ENCODE measurements at places on chromosomes 1 and 21.

DNA sequence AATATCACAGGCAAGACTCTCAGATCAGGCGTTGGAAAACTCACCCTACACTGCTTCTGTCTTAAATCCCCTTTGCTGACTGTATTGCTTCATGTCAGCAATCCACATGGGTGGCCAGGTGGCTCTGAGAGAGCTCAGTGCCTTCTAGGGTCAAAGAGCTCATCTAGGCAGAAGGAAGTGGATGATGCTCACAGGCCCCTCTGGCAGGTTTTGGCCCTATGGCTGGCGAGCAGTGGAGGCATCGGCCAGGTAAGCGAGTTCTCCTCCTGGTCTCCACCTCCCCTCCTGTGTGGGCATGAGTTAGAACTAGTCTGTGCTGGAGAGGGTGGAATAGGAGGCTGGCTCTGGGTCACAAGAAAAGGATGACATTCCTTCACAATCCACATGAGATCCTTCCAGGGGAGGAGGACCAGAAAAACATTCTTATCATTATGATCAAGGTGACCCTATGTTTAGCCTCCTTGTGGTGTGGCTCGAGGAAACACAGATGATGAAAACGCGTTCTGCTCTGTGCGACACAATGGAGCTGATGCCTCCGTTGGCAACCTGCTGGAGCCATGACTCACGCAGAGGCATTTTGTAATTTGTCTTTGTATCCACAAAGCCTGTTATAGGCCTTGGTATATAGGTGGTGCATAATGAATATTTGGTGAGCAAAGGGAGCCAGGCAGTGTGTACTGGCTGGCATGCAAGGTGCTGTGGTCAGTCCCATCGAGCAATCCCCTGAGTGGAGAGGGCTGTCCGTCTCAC is 264.6 kb upstream of the RAB4A start:
- no peak for DNase-seq

GRCh38 chr1:37175666-37176215 is 141.4 kb upstream of the GRIK3 start:
- DNase-seq, result no peak

DNA sequence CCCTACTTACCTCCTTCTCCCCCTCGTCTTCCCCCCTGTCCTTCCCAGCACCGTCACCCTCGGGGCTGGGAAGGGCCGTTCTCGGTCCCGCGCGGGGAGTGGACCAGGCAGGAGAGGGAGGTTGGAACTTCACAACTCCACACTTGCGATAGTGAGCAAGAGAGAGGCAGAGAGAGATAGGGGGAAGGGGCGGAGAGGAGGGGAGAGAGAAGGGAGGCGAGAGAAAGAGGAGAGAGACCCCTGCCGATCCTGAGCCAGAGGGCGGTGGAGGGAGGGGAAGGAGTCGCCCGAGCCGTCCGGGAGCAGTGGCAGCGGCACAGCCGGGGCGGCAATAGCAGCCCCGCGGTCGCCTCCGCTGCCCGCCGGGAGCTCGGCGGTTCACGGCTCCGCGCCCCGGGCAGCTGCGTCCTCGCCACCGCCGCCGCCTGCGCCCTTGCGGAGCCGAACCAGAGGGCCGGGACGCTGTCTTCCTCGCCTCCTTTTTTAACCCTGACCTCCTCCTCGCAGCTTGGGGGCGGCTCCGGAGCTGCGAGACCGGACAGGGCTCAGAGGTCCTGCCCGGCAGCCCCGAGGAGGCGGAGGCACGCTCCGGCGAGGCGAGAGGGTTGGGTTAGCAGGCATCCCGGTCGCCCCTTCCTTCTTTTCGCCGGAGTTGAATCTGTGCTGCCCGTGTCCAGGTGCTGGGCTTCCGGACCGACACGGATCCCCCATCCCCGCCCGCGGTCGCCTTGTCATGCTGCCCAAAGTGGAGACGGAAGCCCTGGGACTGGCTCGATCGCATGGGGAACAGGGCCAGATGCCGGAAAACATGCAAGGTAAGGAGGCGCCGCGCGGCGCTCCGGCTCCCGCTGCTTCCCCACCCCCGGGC is 11.7 kb downstream of the NR5A2 start:
- DNase-seq, result no peak

DNA sequence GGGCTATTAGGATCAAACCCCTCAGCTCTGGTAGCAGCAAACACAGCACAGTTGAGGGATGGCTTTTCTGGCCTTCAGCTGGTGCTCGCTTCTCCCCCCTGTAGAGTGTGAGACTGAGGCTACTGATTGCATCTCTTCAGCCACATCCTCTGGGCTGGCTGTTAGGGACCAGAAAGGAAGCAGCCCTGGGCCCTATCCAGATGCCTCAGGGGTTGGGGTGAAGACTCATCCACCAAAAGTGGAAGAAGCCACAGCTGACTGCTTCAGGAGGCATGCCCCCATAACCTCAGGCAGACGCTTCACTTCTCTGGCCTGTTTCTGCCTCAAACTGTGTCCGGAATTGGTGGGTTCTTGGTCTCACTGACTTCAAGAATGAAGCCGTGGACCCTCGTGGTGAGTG is 6.2 kb upstream of the TMEM200B start:
- no peak for DNase-seq

- no peak for DNase-seq
Observed at GRCh38 chr1:34292472-34292871, 115.8 kb downstream of the C1orf94 start.

- DNase-seq, result no peak
Observed at GRCh38 chr1:179824265-179824664, 53.3 kb downstream of the TOR1AIP2 start.

DNA sequence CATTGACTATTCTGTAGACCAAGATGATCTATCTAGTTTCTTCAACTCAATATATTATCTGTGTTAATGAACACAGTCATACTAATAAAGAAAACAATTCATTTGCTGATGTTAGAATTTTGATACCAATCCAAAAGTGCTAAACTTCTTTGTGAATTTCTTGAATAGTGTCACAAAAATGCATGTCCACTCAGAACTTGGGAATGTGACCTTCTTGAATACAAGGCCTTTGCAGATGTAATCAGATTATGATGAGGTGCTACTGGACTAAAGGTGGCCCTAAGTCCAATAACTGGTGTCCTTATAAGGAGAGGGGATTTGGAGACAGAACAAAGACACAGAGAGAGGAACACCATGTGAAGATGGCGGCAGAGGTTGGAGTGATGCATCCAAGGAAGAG is 305.8 kb upstream of the ZP4 start:
- no peak for DNase-seq

GRCh38 chr1:186059311-186059710 is 315.7 kb downstream of the TPR start:
- DNase-seq, result no peak

- no peak for DNase-seq
Observed at GRCh38 chr21:17979763-17980162, 160.6 kb upstream of the C21orf91 start.

DNA sequence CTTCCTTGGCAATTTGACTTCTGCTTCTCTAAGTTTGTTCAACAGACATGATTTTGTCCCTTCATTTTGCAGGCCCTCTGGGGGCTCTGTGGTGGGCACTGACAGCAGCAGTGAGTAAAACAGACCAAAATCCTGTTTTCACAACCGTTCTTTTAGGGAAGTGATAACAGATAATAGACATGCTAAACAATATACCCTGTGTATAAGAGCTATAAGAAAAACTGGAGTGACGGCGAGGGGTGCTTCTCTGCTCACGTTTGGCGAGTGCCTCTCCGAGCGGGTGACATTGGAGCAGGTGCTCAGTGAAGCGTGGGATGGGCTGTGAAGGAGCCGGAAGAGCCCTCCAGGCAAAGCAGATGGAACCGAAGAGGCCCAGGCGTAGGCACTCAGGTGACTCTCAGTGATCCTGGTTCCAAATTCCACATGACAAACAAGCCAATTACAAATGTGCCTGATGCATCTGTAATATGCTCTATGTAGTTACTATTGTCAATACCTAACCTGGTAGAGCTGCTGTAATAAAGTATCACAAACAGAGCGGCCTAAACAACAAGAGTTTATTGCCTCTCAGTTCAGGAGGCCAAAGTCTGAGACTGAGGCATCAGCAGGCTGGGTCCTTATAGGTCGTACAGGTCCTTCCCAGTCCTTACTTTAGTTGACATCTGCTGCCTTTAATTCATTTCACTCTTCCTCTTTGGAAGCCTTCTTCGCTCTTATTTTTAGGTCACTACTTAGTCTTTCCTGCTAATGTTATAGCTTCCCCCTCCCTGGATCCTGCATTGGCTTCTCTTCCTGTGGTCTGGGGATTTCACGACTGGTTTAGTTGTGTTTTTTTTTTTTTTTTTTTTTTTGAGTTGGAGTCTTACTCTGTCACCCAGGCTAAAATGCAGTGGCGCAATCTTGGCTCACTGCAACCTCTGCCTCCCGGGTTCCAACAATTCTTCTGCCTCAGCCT is 20.1 kb downstream of the OR2B11 start:
- no peak for DNase-seq

GRCh38 chr1:47189844-47190508 is at the start of gene PDZK1IP1:
Gene PDZK1IP1, minus strand, starts transcription at chr1:47190036. Its CDS starts 104 bp downstream, at chr1:47189932.
- DNase-seq, result no peak

DNA sequence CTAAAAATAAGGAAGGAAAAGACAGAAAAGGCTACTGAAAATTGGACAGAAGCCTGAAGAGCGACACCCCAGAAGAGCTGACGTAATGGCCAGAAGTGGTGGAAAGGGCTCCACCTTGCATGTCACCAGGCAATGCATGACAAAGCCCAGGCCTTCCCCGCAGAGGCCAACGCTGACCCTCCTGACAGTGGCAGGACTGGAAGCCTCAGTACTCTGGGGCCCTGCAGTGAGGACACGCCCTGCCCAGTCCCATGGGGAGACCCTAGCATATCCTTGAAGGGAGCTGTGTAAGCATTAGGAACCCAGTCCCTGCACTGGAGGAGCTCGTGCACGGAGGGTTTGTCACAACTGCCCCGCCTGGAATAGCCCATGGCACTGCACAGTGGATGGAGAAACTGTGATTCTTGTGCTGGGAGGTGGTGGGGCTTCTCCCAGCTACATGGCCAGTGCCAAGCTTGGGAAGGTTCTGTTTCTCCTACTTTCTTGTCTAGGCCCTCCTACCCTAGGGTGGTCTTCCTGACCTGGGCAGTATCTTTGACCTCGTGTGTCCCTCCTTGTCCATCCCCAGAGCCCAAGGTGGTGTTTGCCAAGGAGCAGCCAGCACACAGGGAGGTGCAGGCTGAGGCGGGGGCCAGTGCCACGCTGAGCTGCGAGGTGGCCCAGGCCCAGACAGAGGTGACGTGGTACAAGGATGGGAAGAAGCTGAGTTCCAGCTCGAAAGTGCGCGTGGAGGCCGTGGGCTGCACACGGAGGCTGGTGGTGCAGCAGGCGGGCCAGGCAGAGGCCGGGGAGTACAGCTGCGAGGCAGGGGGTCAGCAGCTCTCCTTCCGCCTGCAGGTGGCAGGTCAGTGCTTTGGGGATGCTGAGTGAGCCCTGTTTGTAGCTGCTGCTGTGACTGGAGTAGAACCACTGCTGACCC is 60.4 kb downstream of the OBSCN start:
- DNase-seq, result no peak

GRCh38 chr1:11289064-11289463 is 16.1 kb downstream of the UBIAD1 start:
- no peak for DNase-seq

DNA sequence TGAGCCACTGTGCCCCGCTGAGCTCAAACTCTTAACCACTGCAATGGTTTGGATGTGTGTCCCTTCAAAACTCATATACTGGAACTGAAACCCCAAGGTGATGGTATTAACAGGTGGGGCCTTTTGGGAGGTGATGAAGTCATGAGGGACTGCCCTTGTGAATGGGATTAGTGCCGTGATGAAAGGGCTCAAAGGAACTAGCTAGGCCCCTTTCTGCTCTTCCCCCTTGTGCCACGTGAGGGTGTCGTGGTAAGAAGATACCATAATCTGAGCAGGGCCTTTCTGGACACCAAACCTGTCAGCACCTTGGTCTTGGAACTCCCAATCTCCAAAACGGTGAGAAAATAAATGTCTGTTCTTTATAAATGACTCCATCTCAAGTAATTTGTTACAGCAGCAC is 45.5 kb upstream of the SPOCD1 start:
- DNase-seq, result no peak

- no peak for DNase-seq
Observed at GRCh38 chr1:232643251-232643650, 13.3 kb upstream of the SIPA1L2 start.

DNA sequence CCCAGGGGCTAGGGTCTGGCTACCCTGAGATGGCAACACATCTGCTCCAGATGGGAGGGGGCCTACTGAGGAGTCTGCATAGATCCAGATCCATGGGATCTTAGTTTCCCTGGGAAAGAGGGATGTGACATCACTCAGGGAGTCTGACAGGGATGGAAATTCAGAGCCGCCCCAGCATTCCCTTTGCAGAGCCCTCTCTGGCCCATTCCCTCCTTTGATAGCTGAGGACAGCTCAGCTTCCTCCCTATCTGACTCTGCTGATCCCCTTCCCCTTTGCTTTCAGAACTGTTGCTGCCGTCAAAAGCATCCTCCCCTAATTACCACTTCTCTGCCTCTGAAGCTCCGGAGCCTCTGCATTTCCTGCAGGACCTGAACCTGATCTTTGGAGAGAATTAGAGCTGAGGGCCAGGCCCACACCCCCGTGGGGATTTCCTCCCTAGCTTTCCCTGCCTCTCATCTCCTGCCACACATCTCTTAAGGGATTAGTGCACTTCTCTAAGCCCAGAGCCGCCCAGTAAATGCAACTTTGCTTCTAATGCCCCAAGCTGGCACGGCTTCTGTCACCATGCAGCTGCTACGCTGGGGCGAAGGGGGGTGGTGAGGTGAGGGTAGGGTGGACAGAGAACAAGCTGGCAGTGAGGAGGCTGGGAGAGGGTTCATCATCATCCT is 9.5 kb upstream of the ASCL5 start:
- DNase-seq, result no peak

DNA sequence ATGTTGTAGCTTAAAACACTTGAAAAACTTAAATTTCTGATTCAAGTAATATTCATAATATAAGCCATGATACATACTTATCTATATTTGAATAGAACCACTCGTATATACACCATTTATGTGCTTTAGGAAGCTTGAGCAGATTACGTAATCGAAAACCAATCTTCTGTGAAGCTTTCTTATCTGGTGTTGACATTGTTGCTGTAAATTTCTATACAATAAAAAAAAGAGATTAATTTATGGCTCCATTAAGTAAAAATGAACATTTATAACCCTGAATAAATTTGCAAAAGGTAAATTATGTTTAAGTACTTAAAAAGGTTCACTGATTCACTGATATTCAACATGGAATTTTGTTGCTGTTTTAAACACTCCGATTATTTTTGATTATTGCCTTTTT is 21.4 kb downstream of the LIN9 start:
- no peak for DNase-seq

- DNase-seq, result no peak
Observed at GRCh38 chr1:83090195-83090594, 908.7 kb downstream of the TTLL7 start.

DNA sequence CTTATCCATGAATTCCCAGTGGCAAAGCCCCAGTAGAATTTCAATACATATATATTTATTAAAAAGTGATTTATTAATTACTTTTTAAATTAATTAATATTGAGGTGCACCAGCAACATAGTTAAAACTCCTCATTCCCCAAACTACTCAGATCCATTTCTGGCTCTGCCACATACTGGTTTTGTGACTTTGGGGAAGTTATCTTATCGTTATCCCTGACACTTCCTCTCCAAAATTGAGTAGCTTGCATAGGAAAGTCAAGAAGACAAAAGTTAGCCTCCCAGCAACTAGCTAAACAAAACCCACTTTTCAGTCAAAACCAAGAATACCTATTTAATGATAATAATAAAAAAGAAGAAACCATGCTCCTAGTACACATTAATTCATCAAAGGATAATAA is 35.9 kb downstream of the TCP10L start:
- no peak for DNase-seq

GRCh38 chr1:171254859-171255258 is 6.6 kb downstream of the FMO1 start:
- no peak for DNase-seq
